ENCODE measurements at places on chromosomes 2 and 18.

- ATAC-seq = no peak
These were observed 35.7 kb upstream of the MAT2A start for GRCh38 chr2:85503168-85503850.

DNA sequence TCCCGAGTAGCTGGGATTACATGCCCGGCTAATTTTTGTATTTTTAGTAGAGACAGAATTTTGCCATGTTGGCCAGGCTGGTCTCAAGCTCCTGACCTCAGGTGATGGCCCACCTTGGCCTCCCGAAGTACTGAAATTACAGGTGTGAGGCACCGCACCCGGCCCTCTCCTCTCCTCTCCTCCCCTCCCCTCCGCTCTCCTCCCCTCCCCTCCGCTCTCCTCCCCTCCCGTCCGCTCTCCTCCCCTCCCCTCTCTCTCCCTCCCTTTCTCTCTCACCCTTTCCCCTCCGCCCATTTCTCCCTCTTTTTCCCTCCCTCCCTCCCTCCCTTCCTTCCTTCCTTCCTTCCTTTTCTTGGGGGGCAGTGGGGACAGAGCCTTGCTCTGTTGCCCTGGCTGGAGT lies 28.4 kb downstream of the CD8B start:
- ATAC-seq = no peak

DNA sequence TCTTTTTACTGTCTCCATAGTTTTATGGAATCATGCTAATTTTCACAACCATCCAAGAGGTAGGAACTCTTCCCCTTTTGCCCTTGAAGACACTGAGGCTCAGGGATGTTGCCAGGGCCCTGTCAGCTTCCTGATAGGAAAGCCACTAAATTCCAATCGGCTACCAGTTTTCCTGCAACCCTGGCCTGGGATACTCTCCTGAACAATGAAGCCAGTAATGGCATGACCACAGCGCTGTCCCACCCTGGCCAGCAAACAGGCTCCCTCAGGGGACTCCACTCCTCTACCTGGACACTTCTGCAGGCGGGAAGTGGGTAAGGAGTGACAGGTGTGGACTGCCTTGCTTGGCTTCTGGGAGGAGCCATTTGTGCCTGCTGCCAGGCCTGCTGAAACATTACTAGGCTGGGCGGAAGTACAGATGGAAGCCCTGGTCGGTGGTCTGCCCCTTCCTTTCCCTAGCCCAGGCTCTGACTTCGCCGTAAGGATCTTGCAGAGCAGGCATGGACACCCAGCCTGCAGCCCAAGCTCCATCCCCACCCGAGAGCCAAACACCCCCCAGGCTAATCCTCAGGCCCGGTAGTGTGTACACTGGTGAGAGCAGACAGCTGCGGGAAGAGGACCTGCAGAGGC lies 78.8 kb upstream of the SMAD2 start:
- ATAC-seq = no peak

DNA sequence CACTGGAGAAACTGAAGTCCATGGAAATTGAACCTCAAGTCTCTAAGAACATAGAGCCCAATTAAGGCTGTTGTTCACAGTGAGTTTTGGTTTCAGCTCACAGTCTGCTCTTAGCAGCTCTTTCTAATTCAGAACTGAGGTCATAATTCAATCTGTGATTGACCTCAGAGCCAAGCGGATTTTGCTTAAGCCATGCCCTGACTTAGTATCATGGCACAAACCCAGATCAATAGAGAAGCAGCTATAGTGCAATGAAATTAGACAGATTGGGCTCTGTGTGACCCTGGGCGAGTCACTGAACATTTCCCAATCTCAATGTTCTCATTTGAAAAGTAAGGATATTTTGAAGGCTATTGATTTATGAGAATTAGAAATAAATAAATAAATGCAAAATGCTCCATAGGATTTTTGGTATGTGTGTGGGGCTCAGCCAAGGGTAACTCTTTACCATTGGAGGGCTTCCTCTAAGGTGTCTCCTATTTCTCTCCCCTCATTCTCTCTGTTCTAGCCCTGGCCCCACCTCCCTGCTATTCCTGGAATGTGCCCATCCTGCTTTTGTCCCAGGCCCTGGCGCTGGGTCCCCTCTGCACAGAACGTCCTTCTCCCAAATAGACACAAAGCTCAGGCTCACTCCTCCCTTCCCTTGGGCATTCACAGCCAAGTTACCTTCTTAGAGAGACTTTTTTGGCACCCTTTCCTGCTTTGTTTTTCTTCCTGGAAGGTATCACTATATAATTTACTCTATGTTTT lies 239.6 kb downstream of the LPIN1 start:
- no peak for ATAC-seq

DNA sequence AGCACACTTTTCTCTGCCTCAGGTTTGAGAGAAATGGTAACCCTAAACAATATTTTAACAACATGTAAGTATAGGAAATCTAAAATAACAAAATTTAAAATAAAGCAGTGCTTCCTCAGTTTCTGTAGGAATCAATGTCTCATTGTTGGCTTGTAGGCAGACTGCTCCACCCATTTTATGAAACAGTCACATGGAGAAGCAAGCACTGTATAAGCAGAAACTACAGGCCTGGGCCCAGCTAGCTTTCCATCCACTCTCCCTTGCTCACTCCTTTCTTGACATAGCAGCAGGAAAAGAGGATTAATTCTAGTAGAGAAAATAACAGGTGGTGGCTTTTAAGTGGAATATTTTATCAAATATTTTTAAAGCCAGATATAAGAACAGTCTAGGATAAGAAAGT lies 97.2 kb downstream of the PLEKHM3 start:
- ATAC-seq = no peak

GRCh38 chr2:235694721-235695601 lies 201.1 kb downstream of the AGAP1 start:
- no peak for ATAC-seq

DNA sequence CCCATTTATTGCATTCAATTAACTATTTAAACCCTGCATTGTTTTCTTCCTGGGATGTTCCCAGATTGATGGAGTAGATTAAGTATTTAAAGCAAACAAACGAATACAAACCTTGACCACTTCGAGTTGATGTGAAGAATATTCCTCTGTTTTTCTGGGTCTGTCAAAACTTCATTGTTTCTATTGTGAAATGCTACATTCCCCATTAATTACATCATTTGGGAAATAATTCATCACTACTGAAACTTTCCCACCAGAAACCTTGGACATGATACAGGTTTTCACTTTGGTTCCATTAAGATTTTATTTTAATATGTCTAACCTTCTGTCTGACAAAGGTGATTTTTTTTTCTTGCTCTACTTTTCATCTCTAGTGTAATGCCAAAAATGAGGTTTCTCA lies 365.1 kb upstream of the ETAA1 start:
- ATAC-seq = no peak

DNA sequence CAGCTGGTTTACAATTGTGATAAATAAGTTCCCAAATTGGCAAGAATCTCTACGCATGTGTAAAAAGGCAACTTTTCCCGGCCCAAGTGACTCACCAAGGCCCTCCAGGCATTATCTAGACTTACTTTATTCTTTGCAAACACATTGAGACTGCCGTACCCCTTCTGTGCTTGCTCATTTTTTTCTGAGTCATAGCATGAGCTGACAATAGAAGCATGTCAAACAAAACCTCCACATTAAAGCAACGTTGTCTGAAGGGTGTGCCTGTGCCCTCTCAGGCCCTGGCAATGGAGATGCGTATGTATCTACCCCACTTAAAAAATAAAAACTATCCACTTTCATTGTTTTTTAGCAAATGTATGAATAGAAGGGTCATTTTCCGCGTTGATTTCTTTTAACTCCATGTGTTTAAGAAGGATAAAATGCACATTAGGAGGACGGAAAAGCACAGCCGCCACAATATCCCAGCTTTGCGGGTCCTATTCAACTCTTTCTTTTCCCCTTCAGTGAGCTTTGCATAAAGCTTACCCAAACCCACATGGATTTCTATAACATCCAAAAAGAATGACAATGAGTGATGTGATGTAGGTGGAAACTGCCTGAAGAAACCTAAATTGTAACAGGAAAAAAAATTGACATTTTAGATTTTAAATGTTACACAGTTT lies 298.2 kb downstream of the CDCA7 start:
- ATAC-seq = no peak

DNA sequence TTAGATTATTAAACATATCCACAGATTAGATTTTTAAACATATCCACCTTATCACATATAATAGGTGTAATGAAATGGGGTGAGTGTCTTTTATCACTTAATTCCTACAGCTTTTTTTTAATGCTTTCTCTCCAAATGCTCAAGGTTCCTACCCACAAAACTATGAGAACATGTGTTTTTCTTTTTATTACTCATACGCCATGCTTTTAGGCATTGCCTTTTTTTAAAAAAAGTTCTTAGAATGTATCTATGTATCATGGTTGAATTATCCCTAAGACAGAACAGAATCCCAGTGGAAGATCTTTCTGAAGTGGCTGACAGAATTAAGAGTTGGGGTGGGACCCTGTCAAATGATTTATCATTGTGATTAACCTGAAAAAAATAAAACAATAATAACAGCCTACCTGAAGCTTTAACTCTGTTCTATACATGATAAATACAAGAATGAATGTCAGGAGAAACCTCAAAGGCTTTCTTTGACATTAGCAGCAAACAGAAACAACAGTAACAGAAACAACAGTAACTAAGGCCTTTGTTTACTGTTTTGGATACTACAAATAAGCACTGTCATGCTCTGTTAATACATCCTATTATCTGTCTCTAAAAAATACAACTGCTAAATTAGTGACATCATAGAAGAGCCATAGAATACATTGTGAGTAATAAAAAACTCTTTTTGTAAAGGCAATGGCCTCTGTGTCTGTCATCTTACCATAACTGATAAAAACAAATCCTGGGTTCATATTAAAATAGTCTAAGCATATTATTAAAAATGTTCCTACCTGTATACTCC lies 4.1 kb upstream of the ZNF397 start:
- ATAC-seq = no peak

DNA sequence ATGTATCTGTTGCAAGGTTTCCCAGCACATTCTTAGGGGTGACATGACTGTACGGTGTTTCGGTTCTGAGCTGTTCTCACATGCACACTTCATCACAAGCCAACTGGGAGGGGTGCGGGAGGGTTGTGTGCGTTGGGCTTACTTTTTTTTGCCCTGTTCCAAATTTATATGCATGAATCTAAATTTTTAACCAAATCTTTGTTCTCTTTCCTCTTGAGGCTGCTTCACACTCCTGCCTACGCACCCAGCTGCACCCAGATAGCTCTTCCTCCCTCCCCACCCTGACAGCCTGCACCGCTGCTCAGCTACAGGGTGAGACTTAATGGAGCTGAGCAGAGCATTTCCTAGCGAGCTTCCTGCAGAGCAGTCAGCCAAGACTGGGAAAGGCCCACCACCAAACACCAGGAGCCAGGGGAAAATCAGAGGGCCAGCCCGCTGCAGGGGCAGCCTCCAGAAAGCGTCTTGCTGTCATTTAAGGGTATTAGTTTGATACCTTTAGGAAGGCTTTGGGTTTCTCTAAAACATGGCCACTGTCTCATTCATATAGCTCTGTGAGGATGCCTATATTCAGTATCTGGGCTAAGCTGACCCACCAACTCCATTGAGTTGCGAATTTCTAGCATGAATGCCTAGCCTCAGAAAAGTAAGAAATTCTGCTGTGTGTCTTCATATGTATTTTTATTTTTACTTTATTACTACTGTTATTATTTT lies 84.5 kb downstream of the POU3F3 start:
- no peak for ATAC-seq

GRCh38 chr2:239762655-239763269 lies 262.4 kb downstream of the NDUFA10 start:
- ATAC-seq = peak; percentile 52

- no peak for ATAC-seq
These were observed 2.6 kb downstream of the BOD1L2 start for GRCh38 chr18:57149531-57149930.

GRCh38 chr2:77839102-77839501 lies 316.9 kb upstream of the LRRTM4 start:
- no peak for ATAC-seq

- ATAC-seq = no peak
These were observed 3.2 kb downstream of the PIGN start for GRCh38 chr18:62183578-62184195.

GRCh38 chr18:49072940-49073339 lies 122.2 kb upstream of the SMAD7 start:
- no peak for ATAC-seq

- no peak for ATAC-seq
These were observed 507.2 kb downstream of the CMPK2 start for GRCh38 chr2:6358546-6358945.

GRCh38 chr2:111069722-111070121 lies 51.0 kb upstream of the BCL2L11 start:
- no peak for ATAC-seq

- ATAC-seq = peak; percentile 88
These were observed 25.0 kb downstream of the FN1 start for GRCh38 chr2:215410932-215411285.

DNA sequence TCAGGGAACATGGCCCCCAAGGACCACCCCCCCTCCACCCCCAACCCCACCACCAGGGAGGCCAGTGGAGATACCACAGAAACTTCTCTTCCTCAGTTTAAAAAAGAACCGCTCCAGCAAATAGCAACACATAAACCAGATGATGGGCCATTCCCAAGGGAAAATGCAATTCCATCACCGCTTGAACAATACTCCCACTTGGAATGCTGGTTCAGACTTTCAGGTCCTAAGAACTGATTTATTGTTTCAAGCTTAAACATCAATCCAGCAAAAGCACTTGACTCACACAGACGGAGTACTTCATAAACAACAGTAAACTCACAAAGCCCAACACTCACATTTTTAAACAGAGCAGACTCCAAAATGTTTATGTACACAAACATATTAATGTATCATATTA lies 6.9 kb downstream of the HDAC4 start:
- ATAC-seq = no peak

DNA sequence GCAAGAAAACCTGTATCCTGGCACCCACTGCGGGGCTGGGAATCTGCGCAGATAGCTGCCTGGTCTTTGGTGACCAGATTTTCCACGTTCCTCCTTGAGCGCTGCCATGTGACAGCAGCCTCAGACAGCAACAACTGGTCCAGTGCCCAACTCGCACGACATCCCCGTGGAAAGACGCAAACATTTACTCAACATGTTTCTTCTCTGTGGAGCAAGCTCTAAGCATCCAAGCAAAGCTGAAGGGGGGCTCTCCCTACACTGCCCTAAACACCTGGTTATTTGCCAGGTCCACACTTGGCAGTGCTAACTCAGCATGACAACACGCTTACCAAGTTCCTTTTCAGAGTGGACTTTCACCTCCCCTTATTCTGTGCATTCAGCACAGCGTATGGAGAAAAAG lies 11.3 kb downstream of the ZNF516 start:
- ATAC-seq = no peak

GRCh38 chr18:59566533-59566971 lies 130.7 kb downstream of the CCBE1 start:
- ATAC-seq = peak; percentile 57

DNA sequence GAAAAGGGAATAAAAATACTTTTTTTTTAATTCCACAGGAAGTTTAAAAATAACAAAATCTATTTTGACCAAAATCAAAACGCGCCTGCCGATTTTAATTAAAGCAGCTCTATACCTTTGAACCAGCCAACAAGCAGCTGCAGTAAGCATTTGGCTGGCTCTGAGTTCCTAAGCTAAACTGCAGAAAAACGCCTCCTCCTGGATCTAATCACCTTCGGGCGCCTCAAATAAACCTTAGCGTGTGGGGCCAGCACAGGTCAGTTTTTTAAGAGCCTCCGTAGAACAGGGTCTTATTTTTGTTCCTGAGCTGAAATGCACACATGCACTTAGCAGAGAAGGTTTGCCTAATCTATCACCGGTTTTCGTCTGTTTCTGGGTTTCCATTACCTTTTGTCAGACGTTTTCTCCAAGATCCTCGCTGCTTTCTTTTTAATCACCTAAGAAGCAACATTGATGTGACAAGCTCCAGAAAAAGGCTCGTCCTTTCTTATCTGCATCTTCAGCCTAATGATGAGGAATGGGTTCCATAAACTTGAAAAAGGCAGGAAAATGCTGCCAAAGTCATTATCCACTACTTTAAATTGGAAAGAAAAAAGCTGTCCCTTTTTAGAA lies 64.7 kb upstream of the HNRNPA3 start:
- ATAC-seq = no peak

Data from gastroesophageal sphincter (tissue), 4 donors.